ENCODE measurements at places on chromosomes 5 and 9.

DNA sequence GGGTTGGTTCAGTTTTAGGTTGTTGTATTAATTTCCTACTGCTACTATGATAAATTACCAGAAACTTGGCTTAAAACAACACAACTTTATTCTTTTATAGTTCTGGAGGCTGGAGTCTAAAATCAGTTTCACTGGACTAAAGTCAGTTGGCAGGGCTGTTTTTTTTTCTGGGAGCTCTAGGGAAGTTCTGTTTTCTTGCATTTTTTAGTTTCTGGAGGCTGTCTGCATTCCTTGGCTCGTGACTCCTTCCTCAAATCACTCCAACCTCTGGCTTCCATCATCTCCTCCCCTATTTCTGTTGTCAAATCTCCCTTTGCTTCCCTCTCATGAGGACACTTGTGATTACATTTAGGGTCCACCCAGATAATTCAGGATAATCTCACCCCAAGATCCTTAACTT lies 51.3 kb upstream of the SUB1 start:
- DNase-seq = no peak

DNA sequence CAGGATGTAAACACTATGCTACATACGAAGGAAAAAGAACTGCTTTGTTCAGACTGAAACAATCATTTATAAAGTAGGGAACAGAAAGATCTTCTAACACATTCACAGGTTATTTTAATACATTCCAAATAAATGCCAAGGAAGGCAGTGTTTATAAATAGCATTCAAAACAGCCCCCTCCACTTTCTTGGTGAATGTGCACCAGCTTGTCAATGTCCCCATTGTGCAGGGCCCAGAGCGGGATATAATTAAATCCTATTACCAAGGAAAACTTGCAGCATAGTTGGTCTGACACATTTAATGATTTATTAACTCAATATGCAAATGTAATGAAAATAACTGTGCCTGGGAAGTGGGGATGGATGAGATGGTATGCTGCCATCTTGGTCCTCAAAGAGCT lies 135.9 kb upstream of the RAD23B start:
- DNase-seq = no peak

- peak; percentile 63 for DNase-seq
Observed at GRCh38 chr9:115444959-115445358, 327.0 kb upstream of the TNC start.

DNA sequence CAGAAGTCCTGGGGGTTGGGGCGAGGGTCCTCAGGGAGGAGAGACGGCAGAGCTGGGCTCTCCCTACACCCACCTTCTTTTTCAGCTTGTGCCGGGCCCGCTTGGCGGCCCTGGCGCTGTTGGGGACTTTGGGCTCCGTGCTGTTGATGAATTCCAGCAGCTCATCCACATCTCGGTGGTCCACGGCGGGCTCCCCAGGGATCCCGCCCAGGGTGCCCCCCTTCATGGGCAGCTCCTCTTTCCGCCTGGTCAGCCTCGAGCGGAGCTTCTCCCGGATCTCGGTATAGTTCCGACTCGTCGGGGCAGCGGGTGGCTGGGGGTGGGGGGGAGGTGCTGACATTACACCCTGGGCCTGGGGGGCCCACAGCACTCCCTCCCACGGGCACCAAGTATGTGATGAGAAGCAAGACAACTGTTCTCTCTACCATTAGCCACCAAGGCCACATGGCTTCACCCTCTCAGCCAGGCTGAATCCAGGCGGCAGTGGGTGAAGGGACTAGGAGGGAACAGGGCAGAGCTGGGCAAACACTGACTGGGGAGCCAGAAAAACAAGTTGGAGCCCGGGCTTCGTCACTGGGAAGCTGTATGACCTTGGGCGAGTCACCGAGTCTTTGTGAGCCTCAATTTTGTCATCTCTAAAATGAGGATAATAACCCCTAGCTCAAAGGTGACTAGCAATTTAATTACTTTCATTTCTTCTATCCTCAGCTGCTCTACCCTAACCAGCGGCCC lies 14.6 kb upstream of the DDX41 start:
- DNase-seq = no peak

DNA sequence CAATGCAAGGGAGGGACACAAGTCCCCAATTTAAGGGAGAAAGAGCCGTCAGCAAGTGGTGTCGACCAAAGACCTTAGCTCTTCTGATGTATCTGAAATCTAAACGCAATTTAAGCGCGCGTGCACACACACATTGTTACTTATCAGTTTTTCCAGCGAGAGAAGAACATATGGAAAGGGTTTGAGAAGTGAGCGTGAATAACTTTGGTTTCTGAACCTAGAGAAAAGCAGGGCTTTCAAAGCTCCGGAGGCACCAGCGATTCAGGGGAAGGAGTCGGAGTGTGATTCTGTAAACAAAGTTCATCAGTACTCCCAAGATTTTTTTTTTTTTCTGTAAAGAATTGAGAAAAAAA lies 191.8 kb downstream of the MEF2C start:
- no peak for DNase-seq

GRCh38 chr9:1171546-1171945 lies 121.4 kb downstream of the DMRT2 start:
- DNase-seq = no peak

GRCh38 chr9:131447148-131447547 lies 53.3 kb downstream of the PRRC2B start:
- DNase-seq = peak; percentile 27

Measured in NCI-H1417 (cell line).